ENCODE measurements at places on chromosomes 11 and 22. TPM values are rescaled to one million over a fixed set of nuclear protein-coding genes. Genes with fewer than 3 reads are reported as not detected.

Gene PDE2A
- total RNA-seq: 3.8 TPM

Gene RFPL3
- not detected for total RNA-seq

Gene MFNG
- total RNA-seq: 7.2 TPM

Gene LRRC74B
- total RNA-seq: not detected

Gene OR51G1
- not detected for total RNA-seq

Gene MYO7A
- total RNA-seq: 8.3 TPM

Gene IFITM5
- not detected for total RNA-seq

Gene DERL3
- total RNA-seq: 18.7 TPM

Gene OR10A3
- not detected for total RNA-seq

Gene NOX4
- total RNA-seq: 0.09 TPM

Gene FREY1
- not detected for total RNA-seq

Gene SLC22A12
- not detected for total RNA-seq

Gene FXYD2
- 318 TPM for total RNA-seq

Gene SEC14L6
- 1.5 TPM for total RNA-seq

Gene SERPIND1
- 0.12 TPM for total RNA-seq

Gene MLC1
- 0.05 TPM for total RNA-seq

Gene EMID1
- 7.1 TPM for total RNA-seq

Gene CCDC116
- 0.19 TPM for total RNA-seq

Gene TMEM191B
- 0.35 TPM for total RNA-seq

Gene PRR5
- 10.7 TPM for total RNA-seq

Gene CLDN5
- total RNA-seq: 7.4 TPM

Gene NXPE2
- total RNA-seq: not detected

Gene PIK3IP1
- total RNA-seq: 6.5 TPM

Gene ZFTA
- 6.6 TPM for total RNA-seq

Gene OR52H1
- 0.17 TPM for total RNA-seq

Gene CFAP300
- 0.67 TPM for total RNA-seq

Gene C22orf42
- total RNA-seq: 0.69 TPM

Gene OR10A2
- total RNA-seq: not detected

Gene OR4B1
- total RNA-seq: not detected

Gene VSIG10L2
- total RNA-seq: 0.28 TPM

Gene FZD4
- 10.8 TPM for total RNA-seq

Gene SLC1A2
- 32.4 TPM for total RNA-seq

Gene CEND1
- not detected for total RNA-seq

Gene APOC3
- total RNA-seq: not detected

Gene TAF10
- total RNA-seq: 59.3 TPM

Gene RAC2
- total RNA-seq: 9.2 TPM

Gene F2
- total RNA-seq: 0.16 TPM

Gene TRPM5
- 0.70 TPM for total RNA-seq

Gene TMEM191C
- total RNA-seq: 0.55 TPM

Gene FOLR1
- 6.2 TPM for total RNA-seq

Gene MS4A15
- not detected for total RNA-seq

Gene WNT7B
- 0.76 TPM for total RNA-seq

Gene NPTXR
- total RNA-seq: 6.8 TPM

Gene DBX1
- not detected for total RNA-seq

Gene C11orf65
- total RNA-seq: 0.67 TPM

Gene UBQLN3
- total RNA-seq: 0.31 TPM

Gene LMO1
- total RNA-seq: 0.34 TPM

Gene TMEM86A
- total RNA-seq: 2.7 TPM

Gene NNMT
- total RNA-seq: 4.8 TPM

Gene HBB
- total RNA-seq: 2.2 TPM

Gene TRIM51G
- not detected for total RNA-seq

Gene FAR1
- 15.9 TPM for total RNA-seq

Gene GVQW3
- total RNA-seq: 5.0 TPM

Gene MMP11
- total RNA-seq: 0.61 TPM

Gene THY1
- total RNA-seq: 4.6 TPM

Gene C22orf15
- not detected for total RNA-seq

Gene NCR3LG1
- 0.93 TPM for total RNA-seq

Gene KRTAP5-11
- not detected for total RNA-seq

Gene OR52B4
- not detected for total RNA-seq
